Fibroblast of the aortic adventitia (primary cell): ENCODE measurements at places on chromosomes 1 and 21. TPM values are rescaled to one million over a fixed set of nuclear protein-coding genes. Genes with fewer than 3 reads are reported as not detected.

The ENAH gene
- 131 and 148 TPM in 2 replicates for total RNA-seq

The TFF2 gene
- not detected in 2 replicates for total RNA-seq

The GJA5 gene
- total RNA-seq, result 0.74 TPM in 1 of 2 replicates, not detected in the other

The CCDC17 gene
- total RNA-seq, result 0.72 and 4.0 TPM in 2 replicates

The NCAM2 gene
- total RNA-seq, result 5.9 and 19.4 TPM in 2 replicates

The NPPA gene
- not detected in 2 replicates for total RNA-seq

The KRTAP10-1 gene
- not detected in 2 replicates for total RNA-seq

The CASQ1 gene
- total RNA-seq, result 0.18 TPM in 1 of 2 replicates, not detected in the other

The ZBTB8A gene
- 7.1 and 10.8 TPM in 2 replicates for total RNA-seq

The APCS gene
- not detected in 2 replicates for total RNA-seq

The FBXO2 gene
- 2.0 and 3.9 TPM in 2 replicates for total RNA-seq

The KRTAP8-1 gene
- total RNA-seq, result not detected in 2 replicates

The TAGLN2 gene
- 62.4 and 228 TPM in 2 replicates for total RNA-seq

The FCER1A gene
- not detected in 2 replicates for total RNA-seq

The TAS1R1 gene
- not detected in 2 replicates for total RNA-seq

The MPZ gene
- 0.09 and 1.2 TPM in 2 replicates for total RNA-seq

The CRYBG2 gene
- not detected in 2 replicates for total RNA-seq

The GUCA2A gene
- total RNA-seq, result not detected in 2 replicates

The CAPN9 gene
- not detected in 2 replicates for total RNA-seq
